ENCODE measurements at places on chromosomes 6 and 20.

DNA sequence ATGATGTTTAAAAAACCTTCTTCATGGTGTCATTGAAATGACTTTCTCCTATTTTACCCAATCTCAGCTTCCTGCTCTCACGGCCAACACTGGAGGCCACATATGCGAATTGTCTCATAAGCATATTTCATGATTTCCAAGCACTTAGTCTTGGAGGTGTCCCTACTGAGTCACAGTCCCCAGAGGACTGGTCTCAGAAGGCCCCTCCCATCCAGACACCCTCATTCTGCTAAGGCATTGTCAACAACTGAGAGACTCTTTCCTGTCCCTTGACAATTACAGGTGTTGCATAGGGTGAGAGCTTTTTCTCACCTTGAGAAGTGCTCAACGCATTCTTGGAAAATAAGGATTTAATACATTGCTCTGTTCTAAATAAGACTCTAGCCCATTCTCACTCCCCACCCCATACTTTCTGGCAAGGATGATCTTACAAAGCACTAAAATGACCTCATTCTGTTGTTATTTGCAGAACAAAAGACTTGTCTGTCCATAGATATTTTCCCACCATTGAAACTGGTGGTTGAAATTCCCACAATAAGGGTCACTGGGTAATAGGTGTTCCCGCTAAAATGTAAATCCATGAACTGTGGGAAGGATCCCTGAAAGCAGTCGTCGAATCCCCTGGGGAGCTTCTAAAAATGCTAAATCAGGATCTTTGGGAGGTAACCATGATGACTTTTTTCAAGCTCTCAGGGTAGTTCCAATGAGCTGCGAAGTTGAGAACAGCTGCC is 32.3 kb upstream of the SLC22A23 start:
- DNase-seq, result no peak

GRCh38 chr6:143205991-143206390 is 145.3 kb downstream of the AIG1 start:
- DNase-seq, result no peak

- no peak for DNase-seq
Observed at GRCh38 chr6:146943664-146944063, 260.6 kb upstream of the STXBP5 start.

DNA sequence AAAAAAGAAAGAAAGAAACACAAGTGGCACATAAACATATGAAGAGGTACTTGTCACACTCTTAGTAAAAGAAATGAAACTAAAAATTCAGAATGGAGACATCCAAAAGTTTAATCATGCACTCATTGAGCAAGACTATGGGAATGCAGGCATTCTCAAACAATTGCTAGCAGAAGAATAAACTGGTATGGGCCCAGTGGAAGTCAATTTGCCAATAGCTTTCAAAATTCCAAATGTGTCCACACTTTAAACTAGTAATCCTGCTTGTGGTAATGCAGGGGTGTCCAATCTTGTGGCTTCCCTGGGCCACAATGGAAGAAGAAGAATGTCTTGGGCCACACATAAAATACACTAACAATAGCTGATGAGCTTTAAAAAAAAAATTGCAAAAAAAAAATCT is 97.4 kb downstream of the EPB41L2 start:
- DNase-seq, result no peak

GRCh38 chr6:108482559-108482958 is 78.2 kb upstream of the FOXO3 start:
- no peak for DNase-seq
